Activated naive CD4-positive, alpha-beta T cell treated with anti-CD3 and anti-CD28 coated beads, Interleukin-2, amount 50 U/mL, for 72 hours (primary cell): ENCODE measurements at places on chromosomes 16 and 17. TPM values are rescaled to one million over a fixed set of nuclear protein-coding genes. Genes with fewer than 3 reads are reported as not detected.

Gene TRIM47
- total RNA-seq = 11.5 TPM

Gene ABI3
- 41.5 TPM for total RNA-seq

Gene XYLT1
- 12.9 TPM for total RNA-seq

Gene TEX14
- total RNA-seq = 0.18 TPM

Gene ENKD1
- 11.0 TPM for total RNA-seq

Gene SNAI3
- 6.4 TPM for total RNA-seq

Gene SPATA32
- total RNA-seq = 0.37 TPM

Gene CHST6
- total RNA-seq = not detected

Gene SCIMP
- total RNA-seq = 0.14 TPM

Gene KIFC3
- 0.64 TPM for total RNA-seq

Gene UNC13D
- 143 TPM for total RNA-seq

Gene NBR1
- total RNA-seq = 56.7 TPM

Gene CRYBA1
- not detected for total RNA-seq

Gene CCL11
- not detected for total RNA-seq

Gene CHAD
- not detected for total RNA-seq

Gene LGALS9B
- total RNA-seq = not detected

Gene KRT31
- total RNA-seq = not detected

Gene ARHGAP23
- 1.3 TPM for total RNA-seq

Gene ZFHX3
- total RNA-seq = 1.7 TPM

Gene GAST
- not detected for total RNA-seq

Gene EFCAB3
- not detected for total RNA-seq

Gene WSCD1
- total RNA-seq = not detected

Gene TMEM235
- not detected for total RNA-seq
